D341Med (cell line): ENCODE measurements at places on chromosomes 2 and 18.

GRCh38 chr2:127429291-127429690 is 11.1 kb downstream of the PROC start:
- no peak for DNase-seq

GRCh38 chr2:132734961-132735360 is 65.0 kb upstream of the LYPD1 start:
- no peak for DNase-seq

GRCh38 chr2:105890856-105891255 is 146.1 kb downstream of the NCK2 start:
- DNase-seq = no peak

- no peak for DNase-seq
Observed at GRCh38 chr2:36389091-36389564, 33.5 kb downstream of the CRIM1 start.

- no peak for DNase-seq
Observed at GRCh38 chr2:189178054-189178453, 1.5 kb downstream of the COL5A2 start.

- DNase-seq = no peak
Observed at GRCh38 chr2:9008951-9009664, 5.6 kb upstream of the MBOAT2 start.

DNA sequence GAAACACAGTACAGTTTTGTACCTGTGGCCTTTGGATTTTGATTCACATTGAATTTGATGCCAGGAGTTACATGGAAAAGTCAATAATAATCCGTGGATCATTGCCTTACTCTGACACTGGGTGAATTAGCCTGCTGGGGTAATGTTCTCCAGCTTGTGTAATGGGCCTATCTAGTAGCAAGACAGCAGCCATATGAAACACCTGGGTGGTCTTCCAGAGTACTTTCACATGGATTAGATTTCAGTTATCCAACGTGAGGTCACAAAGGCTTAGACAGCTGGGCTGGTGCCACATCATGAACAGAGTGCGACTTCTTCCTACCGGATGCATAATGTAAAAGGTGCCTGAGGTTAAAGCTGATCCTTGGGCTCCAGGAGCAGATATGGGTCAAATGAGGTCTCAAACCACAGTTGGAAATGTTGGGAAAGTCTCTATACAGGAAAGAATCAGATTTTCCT is 486.8 kb downstream of the PARD3B start:
- DNase-seq = no peak

GRCh38 chr2:164826293-164827243 is 15.1 kb downstream of the COBLL1 start:
- DNase-seq = no peak

DNA sequence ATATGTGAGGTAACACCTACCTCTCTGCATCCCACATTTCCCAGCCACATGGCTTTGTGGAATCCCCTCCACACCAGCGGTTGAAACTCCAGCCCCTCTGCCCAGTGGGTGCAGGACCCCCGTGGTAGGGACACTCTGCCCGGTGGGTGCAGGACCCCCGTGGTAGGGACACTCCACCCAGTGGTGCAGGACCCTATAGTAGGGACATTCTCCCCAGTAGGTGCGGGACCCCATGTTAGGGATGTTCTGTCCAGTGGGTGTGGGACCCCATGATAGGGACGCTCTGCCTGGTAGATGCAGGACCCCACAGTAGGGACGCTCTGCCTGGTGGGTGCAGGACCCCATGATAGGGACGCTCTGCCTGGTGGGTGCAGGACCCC is 11.5 kb downstream of the COPS9 start:
- DNase-seq = no peak

DNA sequence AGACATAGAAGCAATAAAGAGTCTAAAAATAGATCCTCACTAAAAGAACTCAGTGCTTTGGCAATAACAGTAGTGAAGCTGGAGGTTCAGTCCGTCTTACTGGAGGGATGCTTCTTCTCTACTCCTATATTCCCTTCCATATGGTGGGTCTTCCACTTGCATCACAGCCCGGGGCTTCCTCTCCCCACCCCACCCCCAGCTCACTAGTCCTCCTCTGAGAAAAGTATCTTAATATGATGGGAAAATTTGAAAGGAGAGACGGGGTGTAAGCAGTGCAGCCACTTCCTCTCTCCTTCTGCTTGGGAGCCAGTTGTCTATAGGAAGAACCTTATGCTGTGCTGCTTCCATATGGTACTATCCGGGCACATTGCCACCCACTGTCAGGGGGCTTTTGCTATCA is 57.2 kb upstream of the SPOPL start:
- no peak for DNase-seq

DNA sequence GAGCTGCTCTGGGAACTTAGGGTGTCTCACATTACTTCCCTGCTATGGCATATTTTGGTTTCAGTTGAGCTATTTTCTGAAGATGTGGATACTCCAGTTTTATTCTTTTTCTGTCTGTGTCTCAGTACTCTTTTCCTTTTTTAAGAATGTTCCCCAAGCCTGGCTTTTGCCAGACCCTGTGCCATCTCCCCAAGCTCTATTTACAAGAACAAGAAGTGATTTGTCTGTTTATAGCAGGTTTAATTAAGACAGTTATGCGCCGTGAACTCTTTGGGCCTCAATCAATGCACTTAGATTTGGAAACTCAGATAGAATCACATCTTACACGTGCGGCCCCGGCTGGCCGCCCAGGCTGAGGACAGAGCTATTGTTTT is 8.9 kb upstream of the SATB2 start:
- no peak for DNase-seq

GRCh38 chr2:161161074-161161706 is 962 bp downstream of the TANK start:
- no peak for DNase-seq

GRCh38 chr2:176123411-176124109 is 1.0 kb downstream of the HOXD9 start:
- no peak for DNase-seq

DNA sequence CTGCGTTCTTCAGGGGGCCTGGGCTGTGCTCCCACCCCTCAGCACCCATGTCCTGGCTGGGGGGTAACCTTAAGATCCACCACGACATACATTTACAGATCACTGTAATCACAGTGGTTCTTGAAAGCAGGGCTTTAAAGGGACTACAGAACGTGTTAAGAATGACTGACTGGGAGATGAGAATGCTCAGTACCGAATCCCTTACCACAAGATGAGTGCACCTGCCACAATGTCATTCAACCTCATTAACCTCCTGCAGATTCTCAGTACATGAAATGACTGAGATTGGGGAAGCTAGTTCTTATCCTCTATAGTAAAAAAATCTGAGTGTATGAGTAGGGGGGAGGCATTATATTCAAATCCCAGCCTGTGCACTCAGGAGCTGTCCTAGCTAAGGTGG is 10.5 kb upstream of the PIEZO2 start:
- no peak for DNase-seq

GRCh38 chr2:181158427-181158826 is 178.0 kb downstream of the UBE2E3 start:
- no peak for DNase-seq

- DNase-seq = no peak
Observed at GRCh38 chr2:25566094-25566493, 107.3 kb downstream of the DTNB start.

GRCh38 chr2:30684996-30685395 is 122.2 kb downstream of the CAPN13 start:
- no peak for DNase-seq

DNA sequence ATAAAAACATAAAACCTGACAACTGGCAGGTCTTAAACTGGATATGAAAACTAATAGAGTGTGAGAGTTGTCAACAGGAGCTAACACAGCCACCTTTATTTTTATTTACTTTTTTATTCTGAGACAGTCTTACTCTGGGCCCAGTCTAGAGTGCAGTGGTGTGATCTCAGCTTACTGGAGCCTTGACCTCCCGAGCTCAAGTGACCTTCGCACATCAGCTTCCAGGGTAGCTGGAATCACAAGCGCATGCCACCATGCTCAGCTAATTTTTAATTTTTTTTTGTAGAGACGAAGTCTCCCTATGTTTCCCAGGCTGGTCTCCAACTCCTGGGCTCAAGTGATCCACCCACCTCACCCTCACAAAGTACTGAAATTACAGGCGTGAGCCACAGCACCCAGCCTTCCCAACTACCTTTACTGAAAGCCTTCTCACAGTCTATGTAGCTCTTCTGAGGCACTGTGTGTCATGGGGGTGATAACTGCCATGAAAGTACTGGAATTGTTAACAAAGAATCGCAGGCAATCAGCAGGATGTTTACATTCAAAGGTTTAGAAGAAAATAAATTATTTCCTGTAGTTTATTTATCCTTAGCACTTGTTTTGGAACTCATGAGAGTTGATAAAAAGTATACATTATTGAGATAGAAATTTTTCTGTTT is 24.3 kb downstream of the GDF7 start:
- no peak for DNase-seq

- peak; percentile 79 for DNase-seq
Observed at GRCh38 chr18:62437235-62438017, 85.4 kb upstream of the ZCCHC2 start.

DNA sequence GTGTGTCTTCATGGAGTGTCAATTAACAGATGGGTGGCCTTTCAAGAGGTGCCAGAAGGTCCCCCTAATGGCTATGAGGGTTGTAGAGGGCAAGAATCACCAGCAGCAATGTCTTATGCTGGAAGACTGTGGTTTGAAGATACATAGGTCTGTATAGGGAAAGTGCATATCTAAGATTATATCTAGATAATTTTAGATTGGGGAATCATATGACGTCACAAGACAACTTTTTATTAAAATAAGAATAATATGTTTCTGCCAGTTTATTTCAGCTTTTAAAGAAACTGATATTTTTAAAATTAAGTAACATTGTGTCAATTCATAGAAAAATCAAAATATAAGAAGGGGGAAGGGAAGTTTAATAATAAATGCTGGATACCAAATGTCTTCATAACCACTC is 162.3 kb downstream of the TTN start:
- no peak for DNase-seq

- no peak for DNase-seq
Observed at GRCh38 chr2:43128559-43128955, 97.8 kb downstream of the ZFP36L2 start.

DNA sequence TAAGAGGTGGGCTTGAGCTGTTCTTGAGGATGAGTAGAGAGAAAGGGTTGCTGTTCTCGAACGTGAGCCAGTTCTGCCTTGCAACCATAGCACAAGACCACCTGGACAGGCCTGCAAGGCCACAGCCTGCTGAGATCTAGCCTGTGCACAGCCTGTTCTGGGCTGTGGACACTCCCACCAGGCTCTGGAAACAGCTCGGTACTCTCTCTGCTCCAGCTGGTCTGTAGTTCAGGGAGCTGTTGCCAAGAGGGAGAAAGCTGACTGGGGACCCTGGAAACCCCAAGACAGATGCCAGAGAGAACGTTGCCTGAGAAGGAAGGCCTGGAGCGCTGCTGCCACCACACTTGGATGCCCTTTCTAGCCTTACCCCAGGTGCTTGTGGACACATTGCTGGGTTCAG is 69.8 kb downstream of the CTIF start:
- DNase-seq = no peak

GRCh38 chr2:236216711-236217110 is 47.5 kb downstream of the ASB18 start:
- no peak for DNase-seq

DNA sequence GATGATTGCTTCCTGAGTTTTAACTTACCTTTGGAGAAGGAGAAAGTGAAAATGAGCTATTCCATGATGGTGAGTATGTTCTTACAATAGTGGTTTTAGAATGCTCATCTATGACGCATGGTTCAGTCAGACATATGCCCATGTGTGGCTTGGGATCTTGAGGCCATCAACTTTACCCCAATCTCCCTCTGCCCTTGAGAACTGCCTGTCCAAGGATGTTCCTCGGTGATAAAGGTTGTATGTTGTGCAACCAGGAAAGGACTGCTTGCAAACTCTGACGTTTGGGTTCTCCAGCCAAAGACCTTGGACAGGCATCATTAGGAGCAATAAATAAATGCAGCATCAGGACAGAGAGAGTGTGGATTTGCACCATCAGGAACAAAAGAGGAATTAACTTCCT is 165.0 kb downstream of the ZEB2 start:
- DNase-seq = no peak

DNA sequence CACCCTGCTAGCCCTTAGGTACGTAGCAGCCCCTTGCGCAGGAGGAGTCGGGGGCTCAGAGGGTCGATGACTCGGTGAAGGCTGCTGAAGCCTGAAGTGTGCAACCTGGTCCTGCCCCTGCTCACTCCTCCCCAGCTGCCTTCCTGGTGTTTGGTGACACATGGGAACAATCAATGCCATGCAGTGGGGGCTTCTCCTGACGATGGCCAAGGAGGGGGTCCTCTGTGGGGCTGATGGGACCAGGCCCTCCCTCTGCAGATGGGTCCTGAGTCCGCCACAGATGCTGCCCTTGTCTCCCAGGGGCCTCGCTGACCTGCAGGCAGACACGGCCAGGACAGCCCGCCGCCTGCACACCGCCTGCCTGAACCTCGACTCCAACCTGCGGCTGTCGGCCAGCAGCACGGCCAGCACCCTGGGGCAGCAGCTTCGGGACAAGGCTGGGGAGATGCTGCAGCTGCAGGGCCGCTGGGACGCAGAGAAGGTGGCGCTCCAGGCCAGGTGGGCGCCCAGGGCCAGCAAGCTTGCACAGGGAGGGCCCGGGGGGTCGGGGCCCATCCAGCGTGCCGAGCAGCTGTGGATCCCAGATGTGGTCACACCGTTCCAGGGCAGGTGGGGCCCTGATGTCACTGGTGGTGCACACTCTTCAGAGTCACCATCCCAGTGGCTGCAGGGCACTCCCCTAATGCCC is 24.6 kb downstream of the CROCC2 start:
- DNase-seq = no peak

DNA sequence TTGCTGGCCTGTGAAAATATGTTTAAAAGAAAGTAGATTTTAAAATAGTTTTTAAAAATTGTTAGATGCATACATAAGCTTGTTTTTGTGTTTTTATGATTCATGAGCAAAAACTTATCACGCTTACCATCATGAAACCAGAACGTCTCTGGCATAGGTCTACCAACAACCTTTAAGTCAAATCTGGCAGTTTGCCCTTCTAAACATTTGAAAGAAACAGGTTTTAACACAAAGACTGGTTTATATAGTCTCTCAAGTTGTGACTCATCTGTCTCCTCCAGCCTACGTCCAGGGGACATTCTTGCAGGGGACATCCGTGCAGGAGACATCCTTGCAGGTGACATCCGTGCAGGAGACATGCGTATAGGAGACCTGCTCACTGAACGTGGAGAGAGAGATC is 29.6 kb downstream of the TTN start:
- DNase-seq = no peak

DNA sequence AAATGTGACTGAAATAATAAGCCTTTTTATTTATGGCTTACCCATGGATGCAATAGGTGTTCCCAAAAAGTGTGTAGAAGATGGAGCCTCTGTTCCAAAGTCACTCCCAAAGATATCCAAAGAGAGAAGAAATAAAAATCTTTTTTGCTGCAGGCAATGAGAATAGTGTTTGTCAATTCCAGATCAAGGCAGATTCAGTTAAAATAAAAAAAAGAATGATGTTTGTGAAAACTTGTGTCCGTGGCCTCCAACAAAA is 43.9 kb downstream of the COMMD1 start:
- DNase-seq = no peak

GRCh38 chr2:78355967-78356366 is 669.5 kb upstream of the REG3G start:
- DNase-seq = no peak

- DNase-seq = peak; percentile 82
Observed at GRCh38 chr2:159797543-159798375, at the start of gene CD302. Gene CD302 (minus strand): TSS chr2:159798208. CDS start chr2:159798198, 10 bp downstream.

- no peak for DNase-seq
Observed at GRCh38 chr2:10665833-10666232, 23.9 kb downstream of the NOL10 start.

- no peak for DNase-seq
Observed at GRCh38 chr2:145091967-145092366, 572.0 kb upstream of the ZEB2 start.
